Hippocampal formation (tissue), 2 donors: ENCODE measurements at places on chromosomes 1 and 21.

DNA sequence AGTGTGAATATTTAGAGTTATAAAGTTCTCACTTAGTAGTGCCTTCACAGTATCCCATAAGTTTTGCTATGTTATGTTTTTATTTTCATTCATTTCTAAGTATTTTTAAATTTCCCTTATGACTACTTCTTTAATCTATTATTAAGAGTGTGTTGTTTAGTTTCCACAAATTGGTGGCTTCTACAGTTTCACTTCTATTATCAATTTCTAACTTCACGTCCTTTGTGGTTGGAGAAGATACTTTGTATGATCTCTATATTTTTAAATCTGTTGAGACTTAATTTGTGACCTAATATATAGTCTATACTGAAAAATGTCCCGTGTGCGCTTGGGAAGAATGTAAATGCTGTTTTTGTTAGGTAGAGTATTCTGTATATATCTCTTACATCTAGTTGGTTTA is 11.7 kb downstream of the CHIA start:
- DNase-seq = no peak

DNA sequence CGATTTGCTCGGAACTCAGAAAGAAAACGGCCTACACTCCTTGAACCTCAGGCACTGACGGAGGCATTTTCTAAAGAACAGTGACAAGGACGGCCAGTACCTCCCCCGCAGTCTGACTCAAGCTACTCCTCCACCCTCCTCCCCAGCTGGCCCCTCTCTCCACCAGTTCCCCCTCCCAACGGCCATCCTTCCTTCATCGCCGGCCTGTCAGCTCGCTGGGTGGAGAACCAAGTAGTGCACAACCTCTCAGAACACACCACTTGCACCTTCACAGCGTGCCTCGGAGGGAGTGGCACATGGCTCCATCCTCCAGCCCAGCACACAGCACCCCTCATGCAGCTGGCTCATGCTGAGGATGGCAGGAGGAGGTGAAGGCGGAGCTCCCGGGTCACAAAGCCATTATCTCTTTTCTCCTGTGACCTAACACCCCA is 58.8 kb downstream of the TOR1AIP2 start:
- DNase-seq = no peak

DNA sequence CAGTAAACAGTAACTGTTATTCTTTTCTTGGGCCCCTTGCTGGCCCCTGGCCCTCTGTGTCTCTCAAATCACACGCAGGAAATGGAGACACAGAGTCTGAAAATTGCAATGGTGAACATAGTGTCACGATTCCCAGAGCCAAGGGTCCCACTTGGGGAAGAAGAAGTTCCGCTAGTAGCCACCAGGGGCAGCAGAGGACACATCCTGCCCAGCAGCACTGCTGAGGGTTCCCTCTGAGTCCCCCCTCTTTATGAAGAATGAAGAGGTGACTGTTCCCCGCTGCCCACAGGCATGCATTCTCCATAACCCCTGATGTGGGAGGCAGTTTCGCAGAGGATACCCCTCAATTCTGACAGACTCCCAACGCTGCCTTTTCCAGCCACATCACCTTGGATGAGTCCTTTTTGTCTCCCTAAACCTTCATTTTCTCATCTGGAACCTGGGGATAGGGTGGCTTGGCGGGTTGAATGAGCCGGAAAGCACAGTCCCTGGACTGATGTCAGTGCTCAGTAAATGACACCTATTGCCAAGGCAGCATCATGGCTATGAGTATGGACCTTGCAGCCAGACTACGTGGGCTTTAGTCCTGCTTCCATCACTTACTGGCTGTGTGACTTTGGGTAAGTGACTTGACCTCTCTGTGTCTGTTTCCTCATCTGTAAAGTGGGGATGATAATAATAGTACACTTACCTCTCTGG is 238.0 kb upstream of the TMEM51 start:
- DNase-seq = no peak

- no peak for DNase-seq
Measured at GRCh38 chr1:197918807-197919345, 1.7 kb downstream of the LHX9 start.

- peak; percentile 25 for DNase-seq
Measured at GRCh38 chr1:3910857-3911845, 11.1 kb upstream of the C1orf174 start.

DNA sequence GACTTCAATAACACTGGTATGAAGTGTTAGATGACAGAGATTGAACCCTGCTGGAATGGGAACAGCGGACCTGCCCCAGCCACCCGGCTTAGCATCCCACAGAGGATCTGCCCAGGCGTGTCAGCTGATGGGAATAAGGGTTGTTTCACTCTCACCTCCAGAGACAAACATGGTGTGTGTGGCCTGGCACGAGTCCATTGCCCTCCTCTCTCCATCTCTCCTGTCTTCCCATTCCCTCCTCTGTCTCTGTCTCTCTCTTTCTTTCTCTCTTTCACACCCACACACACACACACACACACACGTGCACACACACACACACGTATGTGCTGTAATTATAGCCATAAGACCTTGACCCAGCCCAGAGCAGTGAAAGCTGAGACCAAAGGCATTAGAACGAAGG is 200.2 kb downstream of the HIVEP3 start:
- DNase-seq = no peak

DNA sequence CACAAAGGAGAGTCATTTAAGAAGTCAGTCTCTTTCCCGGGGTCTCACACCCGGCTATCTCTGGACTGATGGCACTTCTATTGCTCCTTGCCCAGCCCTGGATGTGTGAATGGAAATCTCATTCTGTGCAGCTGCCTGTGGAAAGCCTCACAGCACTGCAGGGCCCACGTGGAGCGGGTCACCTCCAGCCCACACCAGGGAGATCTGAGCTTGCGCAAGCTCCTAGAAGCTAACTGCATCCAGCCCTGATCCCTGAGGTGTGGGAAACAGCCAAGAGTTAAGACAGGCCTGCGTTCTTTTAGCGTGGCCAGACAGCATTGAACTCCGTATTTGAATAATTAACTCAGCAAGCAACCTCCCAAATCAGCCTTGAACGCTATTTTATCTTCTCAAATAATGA is 150.5 kb downstream of the LRIG2 start:
- DNase-seq = no peak
